BJ (cell line): ENCODE measurements at places on chromosomes 11 and 22. TPM values are rescaled to one million over a fixed set of nuclear protein-coding genes. Genes with fewer than 3 reads are reported as not detected.

- no peak for DNase-seq
Measured at GRCh38 chr22:31742115-31742514, 7.8 kb downstream of the PRR14L start.

- DNase-seq: no peak
Measured at GRCh38 chr11:12110714-12111548, 541 bp downstream of the MICAL2 start.

- DNase-seq: no peak
Measured at GRCh38 chr11:2210366-2211112, 38.9 kb upstream of the TH start.

DNA sequence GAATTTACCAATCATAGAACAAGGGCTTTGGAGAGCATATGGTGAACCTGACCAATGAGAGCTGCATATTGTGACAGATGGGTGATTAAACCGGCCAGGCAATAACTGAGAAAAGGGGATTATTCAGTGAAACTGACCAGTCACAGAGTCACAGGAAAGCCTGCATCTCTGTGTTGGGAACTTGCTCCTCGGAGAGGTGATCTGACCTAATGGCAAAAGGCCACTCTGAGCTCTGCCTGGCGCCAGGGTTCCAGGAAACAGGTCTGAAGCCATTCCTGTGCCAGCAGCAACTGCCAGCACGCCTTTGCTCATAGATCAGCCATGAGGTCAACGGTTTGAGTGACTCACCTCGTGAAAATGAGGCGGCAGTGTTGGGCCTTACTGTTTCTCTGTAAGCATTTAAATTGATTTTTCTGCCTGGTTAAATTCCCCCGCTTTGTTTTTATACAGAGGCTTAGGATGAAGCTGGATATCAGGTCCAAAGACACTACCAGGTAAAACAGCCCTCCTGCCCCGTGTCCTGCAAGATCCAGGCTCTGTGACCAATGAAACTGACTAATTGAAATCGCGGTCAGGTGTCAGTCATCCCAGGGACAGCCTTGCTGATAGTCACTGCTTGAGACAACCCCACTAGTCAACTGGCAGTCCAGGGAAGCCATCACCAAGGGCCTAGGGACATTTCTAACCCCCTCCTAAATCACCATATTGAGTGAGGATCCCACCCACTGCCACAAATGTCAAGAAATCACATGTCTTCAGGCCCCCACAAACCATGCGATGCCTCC lies 35.8 kb upstream of the MYOD1 start:
- peak; percentile 2 for DNase-seq

- DNase-seq: no peak
Measured at GRCh38 chr11:112087212-112087611, 539 bp downstream of the SDHD start.

GRCh38 chr11:78205256-78205655 lies 16.5 kb downstream of the USP35 start:
- no peak for DNase-seq

DNA sequence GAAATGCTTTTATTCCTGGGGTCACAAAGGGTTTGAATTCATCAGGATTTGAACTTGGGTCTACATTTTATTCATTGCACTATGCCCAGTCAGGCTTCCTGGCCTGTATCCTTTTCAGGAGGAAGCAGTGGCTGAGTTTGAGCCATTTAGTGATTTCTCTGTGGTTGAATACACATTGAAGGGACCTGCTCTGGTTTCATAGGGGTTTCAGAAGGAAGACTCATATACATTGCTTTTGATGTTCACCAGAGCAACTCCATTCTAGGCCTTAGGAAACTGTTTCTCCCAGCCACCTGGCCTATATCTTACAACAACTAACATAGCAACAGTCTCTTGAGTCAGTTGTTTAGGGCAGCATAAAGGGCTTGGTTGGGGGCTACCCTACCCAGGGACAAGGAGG lies 165.7 kb downstream of the INSC start:
- no peak for DNase-seq

GRCh38 chr11:43576803-43577521 lies 103.6 kb upstream of the HSD17B12 start:
- no peak for DNase-seq

GRCh38 chr22:43625242-43625641 lies 186.9 kb downstream of the EFCAB6 start:
- no peak for DNase-seq

DNA sequence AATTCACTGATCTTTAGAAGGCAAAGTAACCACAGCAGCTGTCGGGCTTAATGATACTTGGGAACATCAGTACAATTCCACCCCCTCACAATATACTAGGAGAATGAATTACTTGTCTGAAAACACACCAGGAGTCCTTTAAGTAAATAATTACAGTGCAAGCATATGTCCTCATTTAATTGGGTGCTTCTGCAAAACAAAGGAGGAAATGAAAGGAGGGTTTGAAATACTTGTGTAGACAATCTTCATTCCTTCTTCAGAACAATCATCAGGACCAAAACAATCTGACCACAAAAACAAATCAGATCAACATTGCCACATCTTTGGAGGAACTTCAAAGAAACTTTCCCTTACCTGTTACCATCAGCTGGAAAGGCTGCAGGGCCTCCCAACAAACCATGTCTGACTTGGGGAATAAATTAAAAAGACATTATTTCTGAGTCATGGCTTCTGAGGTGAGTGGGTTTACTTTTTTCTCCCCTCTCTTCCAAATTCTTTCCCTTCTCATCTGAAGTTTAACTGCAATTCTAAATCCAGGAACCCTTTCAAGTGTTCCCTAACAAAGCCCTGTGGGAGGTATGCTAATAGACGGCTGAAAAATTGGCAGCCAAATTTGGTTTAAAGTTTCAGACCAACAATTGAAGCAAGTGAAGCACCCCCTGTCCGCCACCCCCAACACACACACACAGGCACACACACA lies 12.5 kb upstream of the CCDC117 start:
- DNase-seq: no peak

- DNase-seq: no peak
Measured at GRCh38 chr11:30143098-30143705, 87.6 kb upstream of the FSHB start.

DNA sequence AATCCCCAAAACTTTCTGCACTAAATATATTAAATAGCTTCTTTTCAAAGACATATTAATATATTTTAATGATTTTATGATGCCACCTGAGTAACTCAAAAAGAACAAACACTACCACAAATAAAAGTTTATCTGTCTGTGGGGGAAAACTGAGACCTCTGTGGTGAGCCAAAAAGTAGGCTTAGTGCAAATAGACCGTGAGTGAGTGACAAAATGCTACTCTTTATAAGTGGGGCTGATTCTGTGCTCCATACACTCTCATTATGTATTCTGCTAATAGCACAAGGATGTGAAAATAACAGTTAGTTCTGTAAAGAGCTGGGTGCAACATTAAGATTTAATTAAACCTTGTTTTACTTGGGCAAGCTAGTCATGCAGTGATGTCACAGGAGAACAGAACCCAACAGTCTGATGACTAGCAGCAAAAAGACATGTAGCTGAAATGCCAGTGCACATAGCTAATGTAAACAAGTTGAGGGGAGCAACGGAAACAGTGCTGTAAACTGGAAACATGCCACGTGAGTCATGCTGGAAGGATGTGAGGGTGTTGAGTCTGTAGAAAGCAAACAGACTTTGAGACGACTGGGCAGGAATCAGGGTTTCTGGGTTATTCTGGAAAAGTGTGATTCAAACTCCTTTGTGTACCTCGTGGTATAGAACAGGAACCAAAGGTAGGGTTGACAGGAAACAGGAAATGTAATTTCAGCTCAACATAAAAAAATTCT lies 1130.4 kb downstream of the LRRC4C start:
- peak; percentile 99 for DNase-seq

- peak; percentile 70 for DNase-seq
Measured at GRCh38 chr11:68946416-68947090, 34.2 kb downstream of the MRGPRD start.

DNA sequence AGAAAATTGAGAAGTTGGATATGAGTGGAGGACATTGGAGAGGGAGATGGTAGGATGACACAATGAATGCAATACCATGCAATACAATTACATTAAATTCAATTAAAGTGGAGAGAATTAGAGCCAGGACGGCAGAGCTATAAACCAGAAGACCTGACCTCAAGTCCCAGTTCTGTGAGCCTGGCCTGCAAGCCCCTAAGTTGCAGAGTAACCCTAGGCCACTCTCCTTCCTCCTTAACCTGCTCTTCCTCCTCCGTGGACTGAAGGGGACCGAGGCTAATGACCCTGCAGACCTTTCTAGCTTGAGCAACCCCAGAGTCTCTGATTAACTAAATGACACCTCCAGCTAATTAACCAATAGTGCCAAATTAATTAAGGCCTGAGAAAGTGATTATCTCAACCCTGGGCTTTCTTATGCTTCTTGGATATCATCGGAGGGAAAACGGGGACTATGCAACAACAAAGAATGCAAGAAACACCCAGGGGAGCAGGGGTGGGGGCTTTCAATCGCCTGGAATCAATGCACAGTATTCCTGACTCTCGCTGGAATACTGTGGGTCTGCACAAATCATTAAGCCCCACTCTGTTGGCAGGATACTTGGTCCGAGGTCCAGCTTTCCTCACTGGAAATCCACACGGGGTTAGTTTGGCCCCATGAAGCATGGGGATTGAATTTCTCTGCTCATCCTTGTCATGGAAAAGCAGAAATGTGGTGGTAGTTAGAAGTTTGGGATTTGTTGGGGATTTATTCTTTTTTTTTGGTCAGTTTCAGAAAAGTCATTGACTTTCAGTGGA lies 548.3 kb downstream of the MN1 start:
- no peak for DNase-seq

- DNase-seq: no peak
Measured at GRCh38 chr22:30297276-30297990, 8.1 kb upstream of the CASTOR1 start.

GRCh38 chr11:109862835-109863234 lies 230.4 kb upstream of the ZC3H12C start:
- no peak for DNase-seq

GRCh38 chr11:77776455-77776854 lies 44.1 kb downstream of the RSF1 start:
- DNase-seq: no peak

Gene SLC37A2
- polyA plus RNA-seq: 0.63 and 0.75 TPM in 2 replicates

Gene ANKK1
- polyA plus RNA-seq: not detected in 2 replicates

Gene FGF4
- not detected in 2 replicates for polyA plus RNA-seq

Gene PAK1
- 62.3 and 66.3 TPM in 2 replicates for polyA plus RNA-seq

Gene CNGA4
- 0.11 TPM in 1 of 2 replicates, not detected in the other for polyA plus RNA-seq

Gene SPDYC
- not detected in 2 replicates for polyA plus RNA-seq

Gene TMPRSS13
- polyA plus RNA-seq: not detected in 2 replicates

Gene ATP6V1E1
- 140 and 160 TPM in 2 replicates for polyA plus RNA-seq

Gene ROBO3
- 17.2 and 27.8 TPM in 2 replicates for polyA plus RNA-seq

Gene NADSYN1
- 44.3 and 63.6 TPM in 2 replicates for polyA plus RNA-seq

Gene WNT7B
- polyA plus RNA-seq: 0.04 TPM in 1 of 2 replicates, not detected in the other

Gene RASL10A
- 0.16 TPM in 1 of 2 replicates, not detected in the other for polyA plus RNA-seq
